Stimulated activated CD8-positive, alpha-beta memory T cell treated with anti-CD3 and anti-CD28 coated beads, Interleukin-7, amount 100 ng/mL, for 1 hour (primary cell): ENCODE measurements at places on chromosomes 2 and 18.

- DNase-seq = no peak
Measured at GRCh38 chr2:126975671-126976655, 77.3 kb downstream of the TEX51 start.

DNA sequence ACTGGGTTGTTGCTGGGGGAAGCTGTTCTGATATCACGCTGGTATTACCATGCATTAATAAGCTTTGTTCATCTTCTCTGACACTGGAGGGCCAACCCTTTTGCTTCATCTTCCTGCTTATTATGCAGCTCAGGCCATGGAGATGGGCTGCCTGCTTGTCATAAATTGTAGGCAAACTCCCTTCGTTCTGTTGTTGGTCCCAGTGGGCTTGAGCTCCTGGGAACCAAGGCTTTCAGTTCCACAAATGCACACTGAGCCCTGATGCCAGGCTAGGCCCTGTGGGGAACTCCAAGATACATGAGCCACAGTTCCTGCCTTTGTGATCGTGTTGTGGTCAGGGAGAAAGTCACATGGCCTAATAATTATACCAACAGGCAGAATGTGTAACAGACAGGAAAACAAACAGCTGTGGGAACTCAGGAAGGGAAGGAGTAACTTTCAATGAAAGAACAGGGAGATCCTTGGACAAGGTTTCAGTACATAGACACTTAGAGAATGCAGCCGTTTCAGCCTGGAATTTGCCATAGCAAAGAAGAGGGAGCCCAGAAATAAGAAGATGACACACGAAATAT, 49.0 kb upstream of the BCL2L11 start:
- no peak for DNase-seq

- DNase-seq = no peak
Measured at GRCh38 chr2:120203251-120204021, 19.8 kb downstream of the TMEM185B start.

DNA sequence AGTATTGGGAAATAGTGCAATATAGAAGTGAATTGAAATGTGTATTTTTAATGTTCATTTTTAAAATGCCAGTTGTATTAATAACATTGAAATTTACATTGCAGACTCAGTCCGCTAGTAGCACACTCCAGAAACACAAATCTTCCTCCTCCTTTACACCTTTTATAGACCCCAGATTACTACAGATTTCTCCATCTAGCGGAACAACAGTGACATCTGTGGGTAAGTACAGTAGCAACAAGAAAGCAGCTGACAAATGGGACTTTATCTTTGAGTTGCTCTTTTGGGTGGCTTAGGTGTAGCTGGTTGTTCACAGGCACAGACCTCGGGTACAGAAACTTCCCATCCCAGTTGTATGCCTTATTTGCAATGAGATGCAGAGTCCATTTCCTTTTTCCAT, 118.2 kb upstream of the IL1R2 start:
- DNase-seq = no peak

GRCh38 chr2:143521396-143521795, 392.2 kb downstream of the ARHGAP15 start:
- DNase-seq = no peak

GRCh38 chr2:223404616-223405015, 197.5 kb downstream of the SCG2 start:
- DNase-seq = no peak

DNA sequence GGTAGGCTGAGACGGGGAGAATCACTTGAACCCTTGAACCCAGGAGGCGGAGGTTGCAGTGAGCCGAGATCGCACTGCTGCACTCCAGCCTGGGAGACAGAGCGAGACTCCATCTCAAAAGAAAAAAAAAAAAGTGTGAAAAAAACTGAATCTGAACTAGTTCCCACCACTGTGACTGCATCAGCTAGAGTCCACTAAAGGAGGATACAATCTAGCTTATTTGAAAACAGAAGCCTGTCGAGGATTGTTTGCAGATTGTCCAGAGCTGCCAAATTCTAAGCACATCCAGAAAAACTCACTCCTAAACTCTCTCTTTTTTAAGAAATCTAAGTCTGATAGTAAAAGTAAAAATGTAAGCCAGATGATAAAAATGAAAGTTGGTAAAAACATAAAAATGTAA, 10.6 kb downstream of the GFPT1 start:
- DNase-seq = no peak

DNA sequence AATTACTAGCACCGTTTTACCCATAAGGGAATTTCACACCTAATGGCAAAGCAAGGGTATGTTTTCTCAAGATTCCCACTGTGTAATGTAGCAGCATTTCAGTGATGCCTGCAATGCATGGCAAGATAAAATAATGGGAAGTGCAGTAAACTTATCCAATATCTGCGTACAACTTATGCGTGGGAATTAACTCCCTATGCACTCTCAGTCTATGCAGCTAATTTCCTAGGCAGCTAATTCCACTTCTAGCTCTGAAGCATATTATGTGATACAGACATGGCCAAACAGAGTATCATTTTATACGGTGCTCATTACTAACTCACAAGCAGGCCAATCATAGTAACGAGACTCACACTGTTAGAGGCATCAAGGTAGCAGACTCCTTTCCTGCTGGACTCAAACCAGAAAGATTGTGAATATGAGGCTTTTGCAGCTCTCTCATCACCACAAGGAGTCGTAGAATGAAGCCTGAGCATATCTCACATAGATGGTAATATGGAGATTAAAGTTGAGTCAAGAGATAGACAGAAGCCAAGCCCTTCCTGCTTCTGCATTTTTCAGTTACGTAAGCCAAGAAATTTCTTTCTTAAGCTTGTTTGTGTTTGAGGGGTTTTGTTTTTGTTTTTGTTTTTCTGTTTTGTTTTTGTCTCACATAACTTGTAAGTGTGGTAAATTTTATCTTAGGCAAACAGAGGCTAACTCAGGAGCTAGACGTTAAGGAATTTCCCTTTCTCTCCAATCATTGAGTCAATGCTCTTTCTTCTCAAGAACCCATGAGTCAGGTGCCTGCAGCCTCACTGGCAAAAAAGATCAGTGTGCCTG, 34.8 kb upstream of the ITGAV start:
- no peak for DNase-seq

DNA sequence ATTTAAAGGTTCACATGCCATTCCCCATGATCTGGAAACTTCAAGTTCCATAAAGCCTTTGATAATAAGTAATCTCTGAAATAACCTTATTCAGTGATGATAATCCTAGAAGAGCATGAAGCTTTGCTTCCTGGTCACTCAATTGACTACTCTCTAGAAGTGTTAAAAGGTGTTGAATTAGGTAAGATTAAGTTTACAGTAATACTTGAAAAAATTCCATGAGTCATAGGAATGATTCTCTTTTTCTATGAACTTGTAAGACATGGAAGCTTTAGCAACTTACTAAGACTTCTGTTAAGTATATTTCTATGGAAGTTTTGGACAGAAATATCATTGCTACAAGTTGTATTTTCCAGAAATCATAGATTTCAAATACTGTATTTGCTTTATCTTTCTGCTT, 100.6 kb downstream of the MYO1B start:
- no peak for DNase-seq

DNA sequence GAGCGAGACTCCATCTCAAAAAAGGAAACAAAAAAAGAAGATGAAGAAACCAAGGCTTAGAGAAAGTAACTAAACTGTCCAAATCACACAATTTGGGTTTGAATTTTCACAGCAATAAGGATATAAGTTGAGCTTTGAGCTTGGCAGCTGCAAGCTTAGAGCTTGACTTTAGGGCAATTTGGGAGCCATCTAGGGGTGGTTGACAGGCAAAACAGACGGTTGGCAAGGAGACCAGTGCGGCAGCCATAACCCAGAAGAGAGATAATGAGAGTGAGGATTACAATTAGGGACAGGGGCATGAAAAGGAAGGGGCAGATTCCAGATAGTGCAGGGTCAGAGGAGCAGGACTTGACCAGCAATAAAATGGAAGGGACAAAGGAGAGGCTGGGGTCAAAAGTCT, 382.2 kb upstream of the HNRNPA3 start:
- no peak for DNase-seq

DNA sequence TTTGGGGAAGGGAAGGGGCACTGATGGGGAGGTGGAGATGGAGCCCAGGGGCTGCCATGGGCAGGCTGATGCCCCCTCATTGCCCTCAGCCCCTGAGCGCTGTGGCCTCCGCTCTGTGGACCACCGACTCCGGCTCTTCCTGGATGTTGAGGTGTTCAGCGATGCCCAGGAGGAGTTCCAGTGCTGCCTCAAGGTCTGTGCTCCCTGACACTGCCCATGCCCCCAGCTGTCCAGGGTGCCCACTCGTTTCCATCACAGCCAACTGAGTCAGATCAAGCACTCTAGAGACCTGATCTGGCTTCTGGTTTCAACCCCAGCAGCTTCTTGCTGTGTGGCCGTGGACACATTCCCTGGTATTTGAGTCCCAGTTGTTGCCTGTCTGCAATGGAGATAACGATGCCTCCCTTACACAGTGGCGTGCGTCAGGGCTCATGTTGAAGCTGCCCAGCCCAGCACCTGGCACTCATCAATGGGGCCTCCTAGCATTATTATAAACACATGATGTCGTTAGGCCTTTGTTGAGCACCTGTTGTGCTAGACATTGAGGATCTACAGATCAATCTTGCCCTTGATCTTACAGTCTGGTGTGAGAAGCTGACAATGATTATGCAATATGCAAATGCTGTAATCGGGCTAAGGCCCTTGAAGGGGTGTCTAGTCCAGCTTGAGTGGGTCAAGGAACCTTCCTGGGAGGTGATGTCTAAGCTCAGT, 14.4 kb downstream of the STK11IP start:
- DNase-seq = no peak

DNA sequence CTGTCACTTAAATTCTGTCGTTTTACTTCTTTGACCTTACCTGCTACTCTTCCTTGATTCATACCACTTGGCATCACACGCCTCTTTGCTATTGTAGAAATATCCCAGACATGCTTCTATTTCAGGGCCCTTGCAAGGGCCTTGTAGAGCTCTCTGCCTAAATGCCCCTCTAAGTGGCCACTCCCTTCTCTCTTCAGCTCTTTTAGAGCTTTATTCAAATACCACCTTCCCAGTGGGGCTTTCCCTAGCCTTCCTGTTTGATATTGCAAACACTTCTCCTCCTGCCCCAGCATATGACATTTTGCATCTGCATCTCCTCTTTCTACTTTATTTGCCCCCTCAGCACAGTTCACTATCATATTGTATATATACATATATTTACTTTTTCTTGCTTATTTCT, 54.0 kb downstream of the PELI1 start:
- DNase-seq = no peak

- DNase-seq = no peak
Measured at GRCh38 chr2:131145040-131145439, 39.9 kb downstream of the PLEKHB2 start.

GRCh38 chr18:30988440-30988839, 54.1 kb downstream of the DSC3 start:
- no peak for DNase-seq

DNA sequence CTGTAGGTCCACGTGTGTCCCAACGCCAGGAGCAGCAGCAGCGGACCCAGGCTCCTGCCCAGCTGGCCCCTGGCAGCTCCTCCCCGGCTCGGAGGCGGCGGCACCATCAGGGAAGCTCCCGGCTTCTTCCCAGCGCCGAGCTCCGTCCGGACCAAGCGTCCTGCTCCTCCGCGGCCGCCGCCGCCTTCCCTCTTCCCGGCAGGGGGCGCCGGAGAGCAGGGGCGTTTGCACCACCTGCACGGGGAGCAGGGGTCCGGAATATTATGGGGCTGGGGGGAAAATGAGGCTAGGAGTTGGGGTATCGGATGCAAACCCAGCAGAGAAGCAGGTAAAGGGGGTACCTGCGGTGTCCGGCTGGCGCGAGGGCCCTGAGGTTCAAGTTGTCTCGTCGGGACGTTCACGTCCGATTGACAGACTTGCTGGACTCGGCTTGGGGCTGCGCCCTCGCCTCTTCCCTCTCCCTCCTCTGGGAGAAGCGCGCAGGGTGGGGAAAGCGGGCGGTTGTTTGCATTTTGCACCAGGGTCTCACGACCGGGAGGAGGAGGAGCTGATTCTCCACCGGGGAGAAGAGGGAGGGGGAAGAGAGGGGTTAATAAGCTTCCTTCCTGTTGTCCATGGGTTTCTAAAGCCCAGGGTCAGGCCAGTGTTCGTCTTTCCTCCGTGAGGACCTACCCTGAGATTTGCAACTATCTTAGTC, at the start of gene CCBE1:
Gene CCBE1, minus strand, starts transcription at position 188 of the 697 bp plus-strand sequence.
- no peak for DNase-seq

DNA sequence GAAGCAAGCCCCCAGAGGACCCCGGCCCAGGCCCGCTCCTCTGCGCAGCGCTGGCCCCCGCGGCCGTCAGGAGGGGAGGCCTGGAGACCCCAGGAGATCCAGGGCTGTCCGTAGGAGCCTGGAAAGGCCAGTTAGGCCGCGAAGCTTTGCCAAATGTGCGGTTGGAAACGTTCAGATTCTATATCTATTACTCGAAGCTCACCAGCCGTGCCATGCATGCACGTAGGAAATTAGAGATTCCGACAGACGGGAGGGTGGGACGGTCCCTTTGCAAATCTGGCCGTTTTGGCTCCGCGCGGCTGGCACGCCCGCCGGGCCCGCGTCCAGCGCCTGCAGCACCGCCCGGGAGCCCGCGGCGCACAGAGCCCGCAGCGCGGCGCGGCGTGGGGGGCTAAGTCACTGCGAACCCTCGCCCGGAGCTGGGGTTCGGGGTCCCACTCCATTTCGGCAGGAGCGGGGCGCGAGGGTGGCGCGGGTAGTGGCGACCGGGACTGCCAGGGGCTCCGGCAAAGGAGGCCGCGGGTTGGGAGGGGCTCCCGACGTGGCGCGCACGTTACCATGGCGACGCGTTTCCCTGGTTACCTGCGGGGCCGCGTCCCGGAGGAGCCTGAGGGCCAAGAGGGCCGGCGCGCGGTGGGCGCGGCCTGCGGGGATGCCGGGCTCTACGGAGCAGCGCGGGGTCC, 488.6 kb upstream of the SMIM21 start:
- no peak for DNase-seq

GRCh38 chr2:68487773-68488355, 20.5 kb downstream of the APLF start:
- DNase-seq = no peak

DNA sequence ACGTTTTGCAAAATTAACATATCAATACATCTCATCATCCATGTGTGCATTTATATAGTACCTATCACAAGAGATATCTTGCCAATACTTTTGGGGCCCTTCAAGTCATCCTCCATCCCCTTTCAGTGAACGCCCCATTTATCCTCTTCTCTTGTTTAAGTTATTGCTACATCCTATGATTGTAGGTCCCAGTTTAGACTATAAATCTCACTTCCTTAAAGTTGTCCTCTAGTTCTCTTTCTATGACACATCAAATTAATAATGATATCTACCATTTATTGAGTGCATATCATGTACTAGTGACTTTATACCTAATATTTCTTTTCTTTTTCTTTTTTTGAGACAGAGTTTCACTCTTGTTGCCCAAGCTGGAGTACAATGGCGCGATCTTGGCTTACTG, 28.8 kb upstream of the FBXO11 start:
- DNase-seq = no peak

DNA sequence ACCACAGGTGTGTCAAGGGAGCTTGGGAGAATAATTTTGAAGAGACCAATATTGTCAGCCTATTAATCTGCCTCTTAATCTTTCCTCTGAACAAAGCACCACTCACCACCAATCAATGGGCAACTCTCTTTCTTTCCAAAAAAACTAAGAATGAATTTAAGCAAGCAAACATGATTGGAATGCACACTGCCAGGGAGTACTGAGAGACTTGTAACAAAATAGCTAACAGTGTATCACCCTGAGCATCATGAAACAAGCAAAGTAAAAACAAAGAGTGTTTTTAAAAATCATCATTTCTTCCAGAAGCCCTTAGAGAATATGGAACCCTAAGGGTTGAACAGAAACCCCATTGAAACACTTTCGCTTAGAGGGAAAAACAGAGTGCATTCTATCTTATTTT, 299.7 kb downstream of the DSEL start:
- DNase-seq = no peak

- DNase-seq = no peak
Measured at GRCh38 chr18:8427339-8427738, 181.9 kb upstream of the RAB12 start.
